ENCODE measurements at places on chromosomes 1 and 21. TPM values are rescaled to one million over a fixed set of nuclear protein-coding genes. Genes with fewer than 3 reads are reported as not detected.

- DNase-seq, result no peak
These were observed 147.0 kb upstream of the COA6 start for GRCh38 chr1:234226113-234226818.

DNA sequence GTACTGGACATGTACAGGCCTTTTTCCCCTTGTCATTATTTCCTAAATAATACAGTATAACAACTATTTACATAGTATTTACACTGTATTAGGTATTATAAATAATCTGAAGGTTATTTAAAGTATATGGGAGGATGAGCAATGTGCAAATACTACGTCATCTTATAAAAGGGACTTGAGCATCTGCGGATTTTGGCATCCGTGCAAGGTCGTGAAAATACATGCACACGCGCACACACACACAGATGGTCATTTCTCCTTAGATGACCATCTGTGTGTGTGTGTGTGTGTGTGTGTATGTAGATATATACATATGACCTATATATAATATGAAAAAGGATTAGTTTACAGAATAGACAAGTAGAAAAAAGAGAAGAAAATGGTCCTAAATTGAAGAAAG is 15.4 kb downstream of the ALG14 start:
- no peak for DNase-seq

DNA sequence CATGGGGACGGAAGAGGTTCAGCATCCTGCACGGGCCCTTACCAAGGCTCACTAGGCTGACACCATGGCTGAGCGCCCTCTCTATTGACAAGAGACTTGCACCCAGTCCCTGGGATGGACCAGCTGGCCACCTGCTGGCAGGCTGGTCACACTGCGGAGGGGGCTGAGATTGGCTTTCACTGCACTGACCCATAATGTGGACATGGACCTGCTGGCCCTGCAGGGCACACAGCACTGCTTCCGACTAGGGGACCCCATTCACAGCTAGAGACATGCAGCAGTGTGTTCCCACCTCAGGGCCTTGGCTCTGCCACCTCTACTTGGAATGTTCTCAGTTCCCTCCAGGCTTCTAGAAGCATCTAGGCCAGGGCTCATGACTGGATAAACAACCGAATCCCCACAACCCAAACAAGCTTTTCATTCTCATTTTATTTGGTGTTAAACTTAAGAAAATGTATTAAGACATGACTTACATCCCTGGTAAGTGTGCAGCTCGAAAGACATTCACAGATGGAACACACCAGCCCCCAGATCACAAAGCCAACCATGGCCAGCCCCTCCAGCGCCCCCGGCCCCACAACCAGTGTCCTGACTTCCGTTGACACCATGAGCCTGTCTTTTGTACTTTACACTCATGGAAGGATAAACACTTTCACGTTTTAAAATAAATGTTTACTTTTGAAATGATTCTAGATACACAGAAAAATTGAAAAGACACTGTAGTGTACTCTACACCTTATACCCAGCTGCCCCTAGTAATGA is 9.3 kb upstream of the SRARP start:
- peak; percentile 62 for DNase-seq

GRCh38 chr1:14561014-14561693 is 37.3 kb upstream of the KAZN start:
- no peak for DNase-seq

CFH gene
- 0.34 TPM for total RNA-seq

GBP3 gene
- total RNA-seq, result 9.3 TPM

CHODL gene
- total RNA-seq, result not detected

PDE9A gene
- 4.2 TPM for total RNA-seq

All from activated naive CD4-positive, alpha-beta T cell treated with anti-CD3 and anti-CD28 coated beads, Interleukin-2, amount 50 U/mL, for 72 hours (primary cell).